ENCODE measurements at places on chromosomes 16 and 17.

- DNase-seq: no peak
Measured at GRCh38 chr16:66182592-66182991, 183.9 kb upstream of the CDH5 start.

DNA sequence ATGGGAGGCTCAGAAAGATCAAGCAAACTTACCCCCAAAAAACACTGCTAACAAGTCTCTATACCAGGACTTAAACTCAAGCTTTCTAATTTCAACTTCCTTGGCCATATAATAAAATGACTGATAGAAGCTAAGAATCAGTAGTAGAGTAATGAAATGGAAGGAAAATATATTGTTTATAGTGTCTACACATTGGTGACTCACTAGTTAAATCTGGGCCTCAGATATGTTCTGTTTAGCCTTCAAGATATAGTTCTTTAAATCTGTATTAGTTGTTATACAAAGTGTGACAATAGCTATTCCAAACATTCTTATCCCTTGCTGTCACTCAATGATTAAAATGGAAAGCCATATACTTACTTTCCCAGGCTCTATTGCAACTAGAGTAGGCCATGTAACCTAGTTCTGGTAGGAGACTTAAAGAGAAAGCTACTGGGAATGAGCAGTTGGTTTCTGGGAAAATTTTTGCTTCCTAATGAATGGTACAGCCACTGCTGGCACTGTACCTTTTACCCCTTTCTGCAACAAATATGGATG is 18.3 kb downstream of the SSH2 start:
- DNase-seq: no peak

- DNase-seq: no peak
Measured at GRCh38 chr17:57097832-57098421, 12.9 kb downstream of the AKAP1 start.

GRCh38 chr17:58280480-58281217 is at the start of gene MPO:
TSS of gene MPO (minus strand) at chr17:58280935. CDS start at chr17:58280758, 177 bp downstream.
- DNase-seq: no peak

DNA sequence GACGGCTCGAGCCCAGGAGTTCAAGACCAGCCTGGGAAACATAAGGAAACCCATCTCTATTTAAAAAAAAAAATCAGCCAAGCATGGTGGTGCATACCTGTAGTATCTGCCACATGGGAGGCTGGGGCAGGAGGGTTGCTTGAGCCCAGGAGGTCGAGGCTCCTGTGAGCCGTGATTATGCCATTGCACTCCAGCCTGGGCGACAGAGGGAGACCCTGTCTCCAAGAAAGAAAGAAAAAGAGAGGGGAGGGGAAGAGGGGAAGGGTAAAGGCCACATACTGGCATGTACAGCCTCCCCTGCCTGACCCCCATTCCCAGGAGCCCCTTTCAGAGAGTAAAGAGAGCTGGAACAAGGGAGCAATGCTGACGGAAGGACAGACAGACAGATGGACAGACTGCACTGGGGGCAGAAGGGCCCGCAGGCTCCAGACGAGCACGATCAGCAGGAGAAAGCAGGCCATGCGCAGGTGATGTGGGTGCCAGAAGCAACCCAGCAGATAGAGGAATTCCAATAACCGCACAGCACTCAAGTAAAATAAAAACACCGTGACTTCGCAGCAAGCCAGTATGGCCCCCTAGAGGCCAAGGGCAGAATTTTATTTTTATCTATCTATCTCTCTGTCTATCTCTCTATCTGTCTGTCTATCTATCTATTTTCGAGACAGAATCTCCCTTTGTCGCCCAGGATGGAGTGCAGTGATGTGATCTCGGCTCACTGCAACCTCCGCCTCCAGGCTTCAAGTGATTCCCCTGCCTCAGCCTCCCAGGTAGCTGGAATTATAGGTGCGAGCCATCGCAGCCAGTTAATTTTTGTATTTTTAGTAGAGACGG is 27.1 kb upstream of the SNN start:
- DNase-seq: no peak
